T follicular helper cell (primary cell): ENCODE measurements at places on chromosomes 7 and 10.

DNA sequence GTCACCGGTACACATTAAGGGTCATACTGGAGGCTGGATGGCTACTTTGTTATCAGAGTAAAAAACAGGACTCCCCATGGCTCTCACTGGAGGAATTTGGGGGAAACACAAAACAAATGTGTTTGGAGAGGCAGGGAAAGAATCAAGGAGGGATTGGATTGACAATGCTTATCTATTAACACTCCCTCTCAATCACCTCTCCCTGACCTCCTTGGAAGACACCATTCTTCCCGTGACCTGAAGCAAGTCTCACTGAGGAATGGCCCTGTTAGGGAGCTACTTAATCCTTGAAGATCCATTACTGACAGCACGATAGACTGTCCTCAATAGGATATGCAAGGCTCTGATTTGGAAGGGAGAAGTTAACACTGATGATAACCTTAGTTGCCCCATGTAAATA lies 242.1 kb upstream of the PTN start:
- no peak for DNase-seq

DNA sequence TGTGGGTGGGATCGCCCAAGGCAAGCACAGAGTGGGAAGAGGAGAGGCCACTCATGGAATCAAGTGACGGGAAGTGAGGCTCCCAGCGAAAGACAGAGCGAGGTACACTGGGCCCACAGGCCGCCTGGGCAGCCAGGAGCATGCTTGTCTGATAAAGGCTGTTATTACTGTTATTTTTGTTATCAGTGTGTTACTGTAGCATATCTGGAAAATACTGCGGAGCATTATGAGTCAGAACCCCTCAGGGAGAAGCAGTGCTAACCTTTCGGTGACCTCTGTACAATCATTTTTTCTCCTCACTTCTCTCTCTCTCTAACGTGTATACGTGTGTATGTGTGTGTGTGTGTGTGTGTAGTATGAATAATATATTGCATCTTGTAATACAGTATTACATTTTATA lies 3.8 kb upstream of the TCERG1L start:
- no peak for DNase-seq

DNA sequence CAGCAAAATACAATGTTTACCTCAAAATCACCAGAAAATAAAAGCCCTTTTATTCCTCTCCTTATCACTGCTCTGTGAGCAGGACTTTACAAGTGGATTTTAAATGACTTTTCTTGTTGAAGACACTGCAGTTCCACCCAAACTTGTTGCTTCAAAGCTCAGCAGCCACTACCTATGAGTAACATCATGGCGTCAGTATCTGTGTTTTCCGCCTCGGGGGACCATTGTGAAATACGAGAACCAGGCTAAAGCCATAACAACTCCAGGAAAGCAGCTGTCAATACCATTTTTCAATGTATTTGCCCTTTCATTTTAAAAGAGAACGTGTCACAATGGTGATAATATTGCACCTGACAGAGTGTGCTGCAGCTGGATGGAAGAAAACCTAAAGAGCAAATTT lies 284.0 kb upstream of the RNF32 start:
- DNase-seq, result no peak

GRCh38 chr10:89738551-89739209 lies 37.3 kb downstream of the KIF20B start:
- DNase-seq, result no peak
